T-helper 22 cell (primary cell): ENCODE measurements at places on chromosomes 3 and 15.

- no peak for DNase-seq
These were observed 107.7 kb upstream of the RPL32 start for GRCh38 chr3:12948891-12949711.

- no peak for DNase-seq
These were observed 90.2 kb upstream of the KCNMB2 start for GRCh38 chr3:178446059-178446458.

DNA sequence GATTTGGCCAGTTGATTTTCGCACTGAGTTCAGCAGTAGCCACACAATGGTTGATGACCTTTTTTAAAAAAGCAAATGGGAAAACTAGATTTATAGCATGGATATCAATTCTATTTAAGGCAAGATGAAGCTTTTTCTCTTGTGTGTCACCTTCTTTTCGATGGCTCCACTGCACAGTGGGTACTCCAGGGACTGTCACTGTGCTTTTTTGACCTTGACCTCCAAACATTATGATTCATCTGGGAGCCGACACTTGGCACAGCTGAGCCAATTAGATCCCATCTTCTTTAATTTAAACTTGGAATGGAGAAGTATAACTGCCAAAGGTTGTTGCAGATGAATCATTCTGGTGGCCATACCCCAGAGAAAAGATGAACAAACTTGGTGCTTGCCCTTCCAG is 367.3 kb downstream of the EPHA6 start:
- DNase-seq, result no peak

- DNase-seq, result no peak
These were observed 53.9 kb downstream of the CRTC3 start for GRCh38 chr15:90583471-90584252.
